ENCODE measurements at places on chromosomes 7 and 10. TPM values are rescaled to one million over a fixed set of nuclear protein-coding genes. Genes with fewer than 3 reads are reported as not detected.

OR2A42 gene
- total RNA-seq = not detected

CCL24 gene
- total RNA-seq = not detected

CYP2C8 gene
- total RNA-seq = not detected

RELN gene
- total RNA-seq = 899 TPM

HOXA2 gene
- total RNA-seq = 0.49 TPM

ZCWPW1 gene
- 0.94 TPM for total RNA-seq

ARID5B gene
- 5.5 TPM for total RNA-seq

SEC31B gene
- 1.6 TPM for total RNA-seq

TPST1 gene
- 16.5 TPM for total RNA-seq

DGKB gene
- total RNA-seq = not detected

CLCN1 gene
- total RNA-seq = not detected

GFRA1 gene
- total RNA-seq = 1.6 TPM

DENND2A gene
- under 0.01 TPM for total RNA-seq

FAM25G gene
- total RNA-seq = not detected

KCNIP2 gene
- 0.31 TPM for total RNA-seq

AGBL3 gene
- 1.6 TPM for total RNA-seq

MBL2 gene
- not detected for total RNA-seq

All from bladder microvascular endothelial cell (primary cell).